ENCODE measurements at places on chromosomes 3 and 15.

DNA sequence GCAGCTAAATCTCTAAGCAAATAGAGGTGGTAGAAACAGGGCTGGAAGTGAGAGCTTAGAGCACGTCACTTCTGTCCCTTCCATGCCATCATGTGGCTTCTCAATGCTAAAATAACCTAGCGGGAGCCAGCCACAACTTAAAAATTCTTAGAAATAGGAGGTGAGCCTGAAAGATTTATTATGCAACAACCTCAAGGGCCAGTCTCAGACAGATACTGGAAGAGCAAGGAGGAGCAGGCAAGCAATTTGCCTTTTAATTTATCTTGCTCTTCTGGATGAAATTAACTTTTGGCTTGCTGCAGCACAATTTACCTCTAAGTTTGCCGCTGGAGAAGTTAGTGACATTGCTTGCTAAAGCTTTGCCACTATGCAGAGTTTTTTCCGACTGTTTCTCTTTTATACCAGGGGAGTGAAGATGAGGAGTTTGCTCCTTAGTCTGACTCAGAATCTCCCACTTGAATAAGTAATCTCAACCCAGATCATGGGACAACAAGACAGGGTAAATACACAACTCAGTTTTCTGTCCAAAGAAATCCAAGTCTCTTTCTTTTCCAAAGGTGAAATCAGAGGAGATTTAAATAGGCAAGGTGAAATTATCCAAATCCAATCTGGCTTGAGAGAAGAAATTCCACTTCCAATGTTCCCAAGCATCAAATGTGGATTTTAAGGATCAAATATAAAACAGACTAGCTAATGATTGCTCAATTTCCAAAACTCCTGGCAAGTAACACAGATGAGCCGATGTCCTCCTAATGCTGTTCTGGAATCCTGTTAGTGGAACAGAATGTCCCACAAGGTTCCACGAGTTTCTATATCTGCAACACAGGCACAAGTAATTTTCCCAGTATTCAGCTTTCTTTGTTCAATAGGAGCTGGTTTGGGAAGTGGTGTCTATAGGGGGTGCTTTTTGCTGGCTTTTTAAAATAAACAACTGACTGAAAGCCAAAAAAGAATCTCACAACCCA, 329.4 kb upstream of the RORA start:
- H3K27me3 ChIP-seq: no peaks in the 10 kb centered on the region
- DNase-seq: no peak
- no peaks in the 10 kb centered on the region for H3K36me3 ChIP-seq
- no peaks in the 10 kb centered on the region for H3K4me1 ChIP-seq
- no peak overlapping the region for H3K4me3 ChIP-seq

- peak overlapping the region; percentile 89 for H3K27ac ChIP-seq
- H3K4me3 ChIP-seq: no peak overlapping the region
- H3K36me3 ChIP-seq: no peaks in the 10 kb centered on the region
- peak; percentile 55 for DNase-seq
Observed at GRCh38 chr3:194089357-194090177, 46.4 kb upstream of the HES1 start.

DNA sequence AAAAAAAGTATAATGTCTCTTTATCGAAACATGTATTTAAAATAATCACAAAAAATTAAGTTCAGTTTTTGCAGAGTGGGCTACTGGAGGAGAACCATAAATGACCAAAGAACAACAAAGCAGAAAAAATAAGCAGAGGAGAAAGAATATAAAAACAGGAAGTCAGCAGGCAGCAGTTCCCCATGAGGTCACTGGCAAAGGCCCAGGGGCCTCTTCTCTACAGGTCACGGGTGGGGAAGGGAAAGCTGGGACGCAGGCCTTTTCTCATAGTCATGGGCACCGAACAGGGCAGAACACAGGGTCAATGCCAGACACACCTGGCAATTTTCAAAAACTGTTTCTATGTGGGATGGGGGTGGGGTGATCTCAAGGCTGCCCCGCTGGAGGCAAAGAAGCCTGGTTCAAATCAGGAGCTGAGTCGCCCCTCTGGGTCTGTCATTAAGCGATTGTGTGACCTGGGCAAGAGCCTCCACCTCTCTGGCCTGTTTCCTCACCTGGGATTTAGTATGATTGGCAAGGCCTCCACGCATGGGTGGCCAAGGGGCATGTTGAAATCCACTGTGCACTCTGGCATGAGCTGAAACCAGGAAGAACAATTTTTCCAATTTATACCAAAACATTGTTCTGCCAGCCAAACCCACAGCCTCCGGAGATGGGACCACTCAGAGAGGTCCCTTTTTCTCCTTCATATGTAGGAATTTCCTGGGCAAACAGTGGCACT, 43.8 kb upstream of the UACA start:
- H3K4me3 ChIP-seq: no peak overlapping the region
- DNase-seq: peak; percentile 8
- H3K36me3 ChIP-seq: no peaks in the 10 kb centered on the region
- H3K27ac ChIP-seq: peak overlapping the region; percentile 44
- no peaks in the 10 kb centered on the region for H3K27me3 ChIP-seq

GRCh38 chr3:42533161-42533897, 30.9 kb downstream of the VIPR1 start:
- H3K27ac ChIP-seq: no peak overlapping the region
- no peak for DNase-seq
- no peaks in the 10 kb centered on the region for H3K36me3 ChIP-seq
- no peaks in the 10 kb centered on the region for H3K27me3 ChIP-seq
- H3K4me1 ChIP-seq: no peaks in the 10 kb centered on the region

DNA sequence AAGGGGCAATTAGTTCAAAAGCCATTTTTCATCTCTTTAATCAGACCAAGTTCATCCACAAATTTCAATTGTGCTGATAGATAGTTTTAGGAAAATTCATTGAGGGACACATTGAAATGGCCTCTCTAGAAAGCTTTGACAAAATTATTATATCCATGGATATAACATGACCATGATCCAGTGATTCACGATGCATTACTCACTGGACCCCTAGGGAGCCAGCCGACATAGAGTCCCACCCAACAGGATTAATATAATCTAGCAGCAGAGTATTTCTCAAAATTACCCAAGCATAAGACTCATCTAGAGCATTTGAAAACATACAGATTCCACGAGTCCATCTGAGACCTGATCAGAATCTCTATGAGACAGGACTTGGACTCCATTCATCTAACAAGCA, 100.3 kb downstream of the FRMD5 start:
- H3K27ac ChIP-seq: no peak overlapping the region
- H3K4me1 ChIP-seq: no peaks in the 10 kb centered on the region
- H3K36me3 ChIP-seq: no peaks in the 10 kb centered on the region
- no peak for DNase-seq
- H3K4me3 ChIP-seq: no peak overlapping the region

- H3K36me3 ChIP-seq: no peaks in the 10 kb centered on the region
- H3K27ac ChIP-seq: no peak overlapping the region
- peaks cover 13% of the 10 kb centered on the region for H3K27me3 ChIP-seq
Observed at GRCh38 chr3:44041726-44042125, 200.0 kb upstream of the TOPAZ1 start.

DNA sequence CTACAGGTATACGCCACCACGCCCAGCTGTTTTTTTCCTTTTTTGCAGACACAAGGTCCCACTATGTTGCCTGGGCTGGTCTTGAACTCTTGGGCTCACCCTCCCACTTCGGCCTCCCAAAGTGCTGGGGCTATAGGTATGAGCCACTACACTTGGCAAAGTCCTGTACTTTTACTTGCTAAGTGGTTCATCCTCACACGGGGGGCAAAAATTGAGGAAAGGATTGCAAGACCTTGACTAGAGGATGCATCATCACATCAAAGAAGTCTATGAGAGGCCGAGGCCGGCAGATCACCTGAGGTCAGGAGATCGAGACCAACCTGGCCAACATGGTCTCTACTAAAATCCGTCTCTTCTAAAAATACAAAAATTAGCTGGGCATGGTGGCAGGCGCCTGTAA, 116.5 kb upstream of the FAM174B start:
- no peak overlapping the region for H3K27ac ChIP-seq
- no peak overlapping the region for H3K4me3 ChIP-seq
- H3K4me1 ChIP-seq: no peaks in the 10 kb centered on the region
- no peaks in the 10 kb centered on the region for H3K36me3 ChIP-seq
- H3K27me3 ChIP-seq: no peaks in the 10 kb centered on the region

DNA sequence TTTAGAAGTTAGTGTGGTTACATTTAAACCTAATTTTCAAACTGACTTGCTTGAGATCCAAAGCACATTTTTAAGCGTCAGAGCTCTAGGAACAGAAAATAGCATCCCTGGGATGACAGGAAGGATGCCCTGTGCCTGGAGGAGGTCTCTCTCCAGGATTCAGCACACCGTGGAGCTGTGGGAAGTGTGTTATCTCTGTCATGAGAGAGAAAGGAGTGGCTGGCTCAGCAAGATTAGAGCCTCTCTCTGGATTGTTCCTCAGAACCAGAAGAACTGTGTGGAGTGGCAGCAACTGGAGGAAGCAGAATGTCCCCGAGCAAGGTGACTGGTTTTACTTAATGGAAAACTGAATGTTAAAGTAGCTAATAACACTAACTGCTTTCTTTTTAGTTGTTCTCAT, 233.6 kb upstream of the TGFBR2 start:
- no peak overlapping the region for H3K4me3 ChIP-seq
- H3K27me3 ChIP-seq: no peaks in the 10 kb centered on the region
- DNase-seq: no peak
- H3K27ac ChIP-seq: no peak overlapping the region
- no peaks in the 10 kb centered on the region for H3K36me3 ChIP-seq

DNA sequence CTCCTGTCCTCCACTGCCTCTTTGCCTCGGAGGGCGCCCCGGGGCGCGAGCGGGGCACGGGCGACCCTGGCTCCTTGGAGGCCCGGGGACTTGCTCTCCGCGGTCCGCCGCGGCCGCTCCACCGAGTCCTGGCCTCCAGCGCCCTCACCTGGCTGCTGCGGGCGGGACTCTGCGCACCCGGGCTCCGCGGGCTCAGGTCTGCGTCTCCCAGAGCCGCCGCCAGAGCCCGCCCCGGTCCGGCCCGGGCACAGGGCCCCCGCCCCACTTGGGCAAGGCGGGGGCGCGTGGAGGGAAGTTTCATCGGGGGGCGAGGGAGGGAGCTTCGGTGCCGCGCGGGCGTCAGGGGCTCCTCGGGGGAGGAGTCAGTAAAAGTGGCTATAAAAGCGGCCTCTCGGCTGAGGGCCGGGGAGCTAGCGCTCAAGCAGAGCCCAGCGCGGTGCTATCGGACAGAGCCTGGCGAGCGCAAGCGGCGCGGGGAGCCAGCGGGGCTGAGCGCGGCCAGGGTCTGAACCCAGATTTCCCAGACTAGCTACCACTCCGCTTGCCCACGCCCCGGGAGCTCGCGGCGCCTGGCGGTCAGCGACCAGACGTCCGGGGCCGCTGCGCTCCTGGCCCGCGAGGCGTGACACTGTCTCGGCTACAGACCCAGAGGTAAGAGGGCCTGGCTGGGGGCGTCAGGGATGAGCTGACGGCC, at the start of gene CEMIP:
TSS of gene CEMIP (plus strand) at position 407 of the 694 bp plus-strand sequence. CDS start 94,510 bp downstream, outside the sequence.
- H3K36me3 ChIP-seq: no peaks in the 10 kb centered on the region
- H3K4me1 ChIP-seq: peaks cover 43% of the 10 kb centered on the region
- no peak for DNase-seq
- H3K27ac ChIP-seq: peak within 1 kb of the TSS; percentile 86

DNA sequence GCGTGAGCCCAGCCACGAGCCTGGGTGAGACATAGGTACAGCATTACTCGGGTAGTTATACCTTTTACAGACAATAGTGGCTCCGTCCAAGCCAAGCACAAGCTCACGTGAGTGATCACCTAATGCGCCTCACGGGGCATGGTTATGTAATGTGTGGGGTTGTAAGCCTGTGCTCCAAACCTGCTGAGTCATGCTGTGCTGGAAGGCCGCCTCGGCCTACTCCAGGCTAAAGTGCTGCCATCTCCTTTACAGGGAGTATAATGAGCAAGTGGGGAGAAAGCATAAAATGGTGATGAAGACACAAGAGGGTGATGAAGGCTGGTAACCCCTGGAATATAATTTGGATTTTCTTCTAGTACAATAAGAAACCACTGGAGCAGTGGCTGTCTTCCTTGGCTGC, 175.8 kb upstream of the STT3B start:
- DNase-seq: no peak
- no peak overlapping the region for H3K4me3 ChIP-seq
- H3K27me3 ChIP-seq: no peaks in the 10 kb centered on the region

GRCh38 chr3:135125171-135125801, 330.2 kb downstream of the EPHB1 start:
- H3K36me3 ChIP-seq: no peaks in the 10 kb centered on the region
- H3K27me3 ChIP-seq: no peaks in the 10 kb centered on the region
- H3K27ac ChIP-seq: no peak overlapping the region
- H3K4me3 ChIP-seq: no peak overlapping the region
- DNase-seq: no peak
- no peaks in the 10 kb centered on the region for H3K4me1 ChIP-seq

- DNase-seq: no peak
- no peaks in the 10 kb centered on the region for H3K4me1 ChIP-seq
- H3K27me3 ChIP-seq: no peaks in the 10 kb centered on the region
- no peak overlapping the region for H3K4me3 ChIP-seq
- H3K27ac ChIP-seq: no peak overlapping the region
Observed at GRCh38 chr3:59081071-59081470, 31.2 kb upstream of the CFAP20DC start.

GRCh38 chr3:39052583-39052982, 767 bp downstream of the WDR48 start:
- peak overlapping the region; percentile 95 for H3K4me3 ChIP-seq
- peaks cover 39% of the 10 kb centered on the region for H3K4me1 ChIP-seq
- H3K27me3 ChIP-seq: no peaks in the 10 kb centered on the region
- no peak for DNase-seq

GRCh38 chr15:96372554-96372953, 42.1 kb downstream of the NR2F2 start:
- DNase-seq: no peak
- H3K36me3 ChIP-seq: no peaks in the 10 kb centered on the region
- H3K27ac ChIP-seq: no peak overlapping the region
- no peaks in the 10 kb centered on the region for H3K4me1 ChIP-seq
- no peak overlapping the region for H3K4me3 ChIP-seq

DNA sequence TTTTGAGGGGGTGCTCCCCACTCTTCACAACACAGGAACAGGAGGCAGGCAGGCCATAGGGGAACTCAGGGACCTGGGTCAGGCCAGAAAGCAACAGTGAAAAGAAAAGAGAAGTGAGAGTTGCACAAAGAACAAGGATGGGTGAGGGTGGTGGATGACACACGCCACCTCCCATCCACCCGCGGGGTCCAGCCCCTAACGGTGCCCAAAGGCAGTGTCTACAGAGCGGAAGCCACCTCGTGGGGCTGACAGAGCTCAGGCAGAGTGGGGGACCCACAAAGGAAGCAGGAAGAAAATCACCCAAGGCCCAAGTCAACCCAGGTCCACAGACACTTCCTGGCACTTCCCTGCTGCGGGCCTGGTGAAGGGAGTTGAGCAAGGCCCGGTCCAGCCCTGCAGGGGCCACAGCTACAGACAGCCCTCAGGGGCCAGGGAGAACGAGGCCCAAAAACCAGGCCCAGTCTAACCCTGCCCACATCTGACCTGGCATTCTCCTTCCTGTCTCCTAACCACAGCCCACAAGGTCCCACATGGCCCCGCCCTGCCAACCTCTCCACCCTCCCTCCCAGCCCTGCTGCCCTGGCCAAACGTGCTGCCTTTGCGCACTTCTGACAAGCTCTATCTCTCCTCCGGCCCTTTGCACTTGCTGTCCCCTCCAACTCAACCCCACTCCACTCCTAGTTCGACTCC, 5.9 kb downstream of the NUP210 start:
- no peaks in the 10 kb centered on the region for H3K36me3 ChIP-seq
- H3K4me3 ChIP-seq: no peak overlapping the region

- no peak overlapping the region for H3K4me3 ChIP-seq
- no peak overlapping the region for H3K27ac ChIP-seq
- H3K4me1 ChIP-seq: no peaks in the 10 kb centered on the region
- H3K36me3 ChIP-seq: no peaks in the 10 kb centered on the region
- DNase-seq: no peak
Observed at GRCh38 chr3:146558781-146559180, 14.4 kb upstream of the PLSCR1 start.
